ENCODE measurements at places on chromosomes 7 and 10.

- DNase-seq: no peak
These were observed 4.2 kb downstream of the CPVL start for GRCh38 chr7:29142021-29142727.

GRCh38 chr7:130148561-130148960, 56.6 kb downstream of the TMEM209 start:
- DNase-seq: no peak

DNA sequence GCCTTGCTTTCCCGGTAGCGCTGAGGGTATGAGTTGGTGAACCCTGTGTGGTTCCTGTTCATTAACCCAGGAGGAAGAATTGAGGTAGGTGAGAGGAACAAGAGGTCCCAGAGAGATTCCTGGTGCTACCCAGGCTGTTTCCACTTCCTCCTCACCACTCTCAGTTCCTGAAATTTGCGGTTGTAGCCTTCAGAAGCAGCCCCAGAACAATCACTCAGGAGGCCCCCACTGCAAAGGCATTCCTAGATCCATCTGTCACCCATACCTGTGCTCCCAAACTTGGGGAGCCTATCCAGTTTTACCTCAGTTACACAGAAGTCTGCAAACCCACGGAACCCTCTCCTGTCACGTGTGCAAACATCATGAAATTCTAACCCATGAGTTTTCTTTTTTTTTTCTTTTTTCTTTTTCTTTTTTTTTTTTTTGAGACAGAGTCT, 9.0 kb upstream of the PIP4K2A start:
- DNase-seq: no peak

DNA sequence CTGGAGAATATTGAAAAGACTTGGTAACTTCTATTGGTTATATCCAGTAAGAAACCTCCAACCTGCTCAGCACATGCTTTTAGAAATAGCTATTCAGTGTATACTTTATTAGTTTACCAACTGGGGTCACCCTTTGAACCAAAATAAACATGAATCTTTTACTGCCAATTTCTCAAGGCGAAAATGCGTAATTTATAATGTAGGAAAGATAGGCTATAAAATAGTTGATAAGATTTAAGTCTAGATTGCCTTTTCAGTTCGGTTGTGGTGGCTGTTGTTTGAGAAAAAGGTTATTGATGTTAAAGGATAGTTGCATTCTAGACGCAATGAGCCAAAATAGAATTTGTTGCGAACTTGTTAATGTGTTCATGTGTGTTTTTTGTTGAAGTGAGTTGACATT, 82.6 kb upstream of the OIT3 start:
- DNase-seq: no peak

DNA sequence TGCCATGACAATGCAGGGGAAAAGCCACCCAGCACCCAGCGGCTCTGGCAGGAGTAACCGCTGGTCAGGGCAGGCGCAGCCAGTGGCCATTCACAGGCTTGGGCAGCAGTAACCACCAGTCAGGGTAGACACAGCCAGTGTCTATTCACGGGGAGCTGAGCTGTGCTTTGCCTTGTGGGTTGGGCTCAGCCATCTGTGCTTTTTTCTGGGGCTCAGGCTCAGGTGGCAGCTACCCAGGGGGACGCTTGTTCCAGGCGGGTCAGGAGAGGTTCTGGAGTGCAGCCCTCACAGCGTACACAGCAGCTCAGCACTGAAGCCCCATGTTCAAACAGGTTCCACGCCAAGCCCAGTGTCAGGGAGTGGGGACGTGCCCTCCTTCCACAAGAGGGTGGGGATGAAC, 28.5 kb downstream of the FOXL3 start:
- no peak for DNase-seq

DNA sequence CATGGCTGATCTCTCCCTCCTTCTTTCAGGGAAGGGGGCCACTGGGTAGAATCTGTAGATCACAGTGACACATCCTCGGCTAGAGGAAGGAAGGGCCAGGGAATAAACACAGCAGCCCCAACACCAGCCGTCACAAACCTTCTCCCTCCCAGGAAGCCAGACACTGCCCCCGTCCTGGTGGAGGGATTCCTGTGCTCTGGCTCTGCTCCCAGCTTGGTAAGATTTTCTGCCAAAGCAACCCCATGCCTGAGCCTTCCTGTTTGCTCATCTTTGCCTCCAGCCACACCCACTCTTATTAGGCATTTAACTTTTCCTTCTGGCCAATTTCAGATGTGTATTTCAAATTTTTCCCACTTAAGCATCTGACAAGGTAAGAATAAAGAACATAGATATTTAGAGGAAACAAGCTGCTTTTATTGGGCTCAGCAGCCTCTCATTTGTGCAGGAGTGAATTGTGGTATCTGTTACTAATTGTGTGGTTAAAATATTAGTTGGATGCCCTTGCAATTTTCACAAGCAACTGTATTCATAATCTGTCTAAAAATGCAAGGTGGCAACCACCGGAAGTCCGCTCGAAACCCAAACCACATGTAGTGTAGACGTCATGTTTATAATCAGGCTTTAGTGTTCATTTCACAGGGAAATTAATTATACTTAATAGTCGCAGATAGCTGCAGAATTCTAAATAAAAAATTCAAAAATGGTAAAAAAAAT, 13.2 kb upstream of the NPS start:
- DNase-seq: no peak

- DNase-seq: no peak
These were observed 73.3 kb downstream of the SKIDA1 start for GRCh38 chr10:21452203-21452602.

- no peak for DNase-seq
These were observed 58.7 kb upstream of the PRPS1L1 start for GRCh38 chr7:18086165-18087025.

DNA sequence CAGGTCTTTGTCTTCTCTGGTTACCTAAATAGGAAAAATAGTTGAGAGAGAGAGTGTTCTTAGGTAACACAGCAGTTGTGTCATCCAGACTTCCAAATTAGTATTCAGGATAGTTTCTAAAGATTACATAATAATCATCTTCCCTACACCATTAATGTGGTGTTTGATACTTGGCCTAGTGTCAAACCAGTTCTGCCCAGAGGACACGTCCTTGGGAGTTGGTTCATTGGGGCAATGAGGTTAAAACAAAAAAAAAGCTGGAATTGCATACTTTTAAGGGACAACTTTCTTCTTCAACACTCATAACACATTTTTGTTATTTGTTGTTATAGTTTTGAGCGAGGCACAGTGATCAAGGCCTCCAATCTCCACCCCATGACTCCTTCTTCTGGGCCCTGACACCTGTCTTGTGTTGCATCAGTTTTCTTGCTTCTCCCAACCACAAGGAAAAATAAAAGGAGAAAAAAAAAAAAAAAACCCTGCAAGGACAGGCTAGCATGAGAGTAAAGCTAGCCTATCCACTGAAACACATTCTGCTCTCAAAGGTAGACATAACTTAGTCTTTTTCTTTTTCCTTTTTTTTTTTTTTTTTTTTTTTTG, 28.8 kb downstream of the STN1 start:
- no peak for DNase-seq

GRCh38 chr7:143362131-143363015, at the start of gene FAM131B:
TSS of gene FAM131B (minus strand) at chr7:143362713. CDS start at chr7:143362603, 110 bp downstream.
- DNase-seq: no peak

GRCh38 chr10:119542988-119543813, 682 bp upstream of the RGS10 start:
- peak; percentile 78 for DNase-seq

- no peak for DNase-seq
These were observed 16.0 kb downstream of the GIMAP8 start for GRCh38 chr7:150466477-150466876.

DNA sequence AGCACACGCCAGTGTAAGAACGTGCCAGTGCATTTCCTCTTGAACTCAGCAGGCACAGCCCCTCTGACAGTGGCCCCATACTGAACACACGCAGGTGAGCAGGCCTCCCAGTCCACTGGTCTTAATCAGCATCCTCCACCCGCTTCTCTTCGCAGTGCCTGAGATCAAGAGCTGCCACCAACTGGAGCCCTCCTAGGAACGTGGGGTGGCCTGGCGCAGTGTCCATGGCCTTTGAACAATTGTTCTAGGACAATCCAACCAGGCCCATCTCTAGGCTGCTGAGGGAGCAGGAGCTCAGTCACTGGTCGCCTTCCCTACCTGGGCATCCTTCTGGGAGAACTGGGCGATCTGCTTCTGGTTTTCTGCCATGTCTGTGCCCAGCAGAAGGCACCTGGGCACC, 15.2 kb downstream of the PYROXD2 start:
- DNase-seq: no peak

DNA sequence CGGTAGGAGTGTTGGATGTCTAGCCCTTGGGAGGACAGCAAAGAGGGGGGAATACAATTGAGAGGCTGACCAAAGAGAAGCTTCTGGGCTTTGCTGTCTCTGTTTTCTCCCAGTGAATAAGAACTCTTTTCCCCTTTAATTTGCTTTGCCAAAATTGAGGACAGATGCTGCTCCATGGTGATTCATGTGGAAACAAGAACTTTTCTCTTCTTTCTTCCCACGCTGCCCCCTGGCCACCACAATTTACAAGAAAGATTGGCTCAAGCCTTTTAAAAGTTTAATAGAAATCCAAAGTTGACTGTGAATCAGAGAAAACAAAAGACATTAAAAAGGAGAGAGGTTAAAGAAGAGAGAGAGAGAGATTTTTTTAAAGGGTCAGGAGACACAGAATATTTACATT, 49.0 kb downstream of the PRR15 start:
- no peak for DNase-seq

GRCh38 chr10:93235686-93236085, 162.0 kb downstream of the CYP26A1 start:
- no peak for DNase-seq

DNA sequence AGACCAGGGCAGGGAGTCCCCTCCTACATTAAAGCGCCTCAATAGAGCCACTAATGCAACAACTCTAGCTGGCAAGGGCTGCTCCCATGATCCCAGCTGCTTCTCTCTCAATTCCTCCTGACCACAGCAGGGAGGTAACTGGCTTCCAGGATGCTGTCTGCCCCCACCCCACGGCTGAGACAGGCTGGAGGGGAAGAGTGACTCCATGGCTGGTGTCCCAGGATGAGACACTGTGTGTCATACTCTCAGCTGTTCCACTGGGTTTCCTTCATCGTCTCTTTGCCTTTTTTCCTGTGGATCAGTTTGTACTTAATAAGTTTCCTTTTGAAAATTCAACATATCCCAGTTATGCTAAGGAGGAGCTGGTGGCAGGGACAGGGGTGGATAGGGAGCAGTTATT, 27.7 kb upstream of the MYH16 start:
- DNase-seq: no peak

- DNase-seq: no peak
These were observed 177.0 kb downstream of the REEP3 start for GRCh38 chr10:63697956-63698786.

DNA sequence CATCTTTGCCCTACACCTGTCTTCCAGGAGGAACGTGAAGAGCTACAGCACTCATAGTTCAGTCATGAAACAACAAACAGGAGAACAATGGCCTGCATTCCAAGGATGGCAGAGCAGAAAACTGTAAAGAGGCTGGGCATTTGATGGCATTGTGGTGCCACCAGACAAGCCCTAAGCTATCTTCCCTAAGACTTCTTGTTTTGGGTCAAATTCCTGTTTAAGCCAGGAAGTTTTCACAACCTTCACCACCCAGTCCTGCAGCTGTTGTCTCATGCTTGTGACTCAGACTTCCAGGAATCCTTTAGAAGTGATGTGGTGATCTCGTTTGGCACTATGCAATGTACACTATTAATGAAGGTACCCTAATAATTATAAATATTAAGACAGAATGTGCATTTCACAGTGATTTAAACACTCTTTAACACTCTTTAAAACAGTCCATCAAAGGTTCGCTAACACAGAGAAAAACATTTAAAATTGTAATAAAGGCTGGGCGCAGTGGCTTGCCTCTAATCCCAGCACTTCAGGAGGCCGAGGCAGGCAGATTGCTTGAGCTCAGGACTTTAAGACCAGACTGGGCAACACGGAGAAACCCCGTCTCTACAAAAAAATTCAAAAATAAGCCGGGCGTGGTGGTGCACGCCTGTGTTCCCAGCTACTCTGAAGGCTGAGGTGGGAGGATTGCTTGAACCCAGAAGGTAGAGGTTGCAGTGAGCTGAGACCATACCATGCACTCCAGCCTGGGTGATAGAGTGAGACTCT, 2.7 kb upstream of the HERPUD2 start:
- no peak for DNase-seq

GRCh38 chr7:105474045-105474444, 48.0 kb downstream of the PUS7 start:
- no peak for DNase-seq

- peak; percentile 42 for DNase-seq
These were observed 3.4 kb downstream of the LRRC27 start for GRCh38 chr10:132335189-132336063.

DNA sequence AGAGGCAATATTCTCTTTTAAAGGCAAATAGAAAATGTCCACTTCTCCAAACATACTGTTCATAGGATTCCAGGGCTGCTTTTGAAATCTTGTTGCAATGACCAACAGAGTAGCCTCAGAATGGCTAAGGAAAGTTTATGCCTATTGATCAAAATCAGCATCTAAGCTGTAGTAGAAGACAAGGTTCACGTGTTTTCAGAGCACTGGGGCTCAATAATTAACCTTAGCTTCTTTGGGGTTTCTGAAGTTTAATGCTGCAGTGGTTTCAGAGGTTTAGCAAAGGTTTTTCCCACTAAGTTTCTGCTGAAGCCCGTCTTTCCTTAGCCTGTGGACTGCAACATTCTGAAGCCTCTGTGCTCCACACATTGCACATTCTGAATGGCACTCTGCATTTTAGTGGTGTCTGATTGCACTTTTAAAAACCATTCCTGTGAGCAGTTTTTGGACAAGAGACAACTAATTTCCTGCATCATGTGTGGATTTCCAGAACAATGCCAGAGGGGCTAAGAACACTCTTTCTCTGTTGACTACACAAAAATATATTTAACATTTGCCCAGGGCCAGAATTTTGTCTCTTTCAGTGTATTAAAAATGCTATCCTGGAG, 342.5 kb downstream of the PTEN start:
- no peak for DNase-seq

DNA sequence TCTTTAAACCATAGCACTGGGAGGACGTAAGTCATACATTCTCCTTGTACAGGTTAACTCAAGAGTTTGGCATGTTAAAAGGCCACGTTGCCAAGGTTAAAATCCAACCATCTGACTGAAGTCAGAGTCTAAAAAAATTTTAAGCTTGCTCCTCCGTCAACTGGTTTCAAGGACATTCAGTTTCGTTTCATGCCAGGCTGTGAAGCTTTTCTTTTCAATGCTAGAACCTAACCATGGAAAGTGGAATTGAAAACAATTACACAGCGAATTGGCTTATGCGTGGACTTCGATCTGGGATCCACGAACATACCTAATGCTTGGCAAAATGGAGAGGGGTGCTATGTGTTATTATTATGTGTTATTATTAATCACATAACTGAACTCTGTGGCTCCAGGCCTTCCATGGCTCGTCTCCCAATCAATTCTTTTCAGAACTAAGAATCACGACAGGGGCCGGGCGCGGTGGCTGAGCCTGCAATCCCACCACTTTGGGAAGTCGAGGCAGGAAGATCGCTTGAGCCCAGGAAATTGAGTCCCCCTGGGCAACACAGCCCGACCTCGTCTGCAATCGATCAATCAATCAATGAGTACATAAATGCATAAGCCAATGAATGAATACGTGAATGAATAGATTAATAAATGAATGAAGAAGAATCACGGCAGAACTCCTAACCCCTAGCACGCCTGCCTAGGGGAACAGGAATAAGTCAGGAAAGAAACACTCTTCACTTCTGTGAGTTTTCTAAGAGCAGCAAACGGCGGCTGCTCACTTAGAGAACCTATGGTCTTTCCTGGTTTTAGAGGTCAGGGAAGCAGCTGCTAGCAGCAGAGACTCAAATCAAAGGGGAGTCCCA, 733 bp upstream of the ARL5B start:
- DNase-seq: peak; percentile 55

All from erythroblast (primary cell).